ENCODE measurements at places on chromosomes 11 and 22.
A peak's percentile ranks its signal among the peaks of the same experiment; 100 is the strongest.

- DNase-seq = no peak
Measured at GRCh38 chr11:94769880-94770279, 1.7 kb downstream of the AMOTL1 start.

GRCh38 chr11:1515082-1516060, 28.8 kb upstream of the MOB2 start:
- DNase-seq = peak; percentile 75

DNA sequence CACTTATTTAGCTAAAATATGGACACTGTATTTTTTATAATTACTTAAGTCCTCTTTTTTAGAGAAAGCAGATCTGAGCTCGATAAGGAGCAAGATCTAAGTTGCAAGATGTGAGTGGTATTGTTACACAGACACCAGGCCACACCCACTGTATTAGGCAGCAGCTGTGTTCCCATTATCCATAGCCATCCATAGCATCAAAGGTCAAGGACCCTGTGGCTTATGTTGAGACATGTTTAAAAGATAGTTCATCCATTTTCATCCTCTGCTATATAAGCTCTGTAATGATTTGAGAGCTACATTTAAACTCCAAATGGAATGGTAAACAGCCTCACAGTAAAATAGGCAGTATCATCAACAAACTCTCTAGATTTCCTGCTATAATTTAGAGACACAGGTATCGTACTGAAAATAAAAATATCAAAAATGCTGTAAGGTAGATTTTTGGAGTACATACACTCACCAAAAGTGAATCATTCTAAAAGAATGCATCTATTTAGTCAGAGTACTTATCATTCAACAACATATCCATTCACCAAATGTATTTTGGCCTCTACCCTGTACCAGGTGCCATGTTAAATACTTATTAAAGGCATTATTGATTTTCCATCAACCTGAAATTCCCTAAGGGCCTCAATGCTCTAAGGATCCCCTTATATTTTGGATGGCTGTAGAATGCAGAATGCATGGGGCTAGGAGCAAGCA, 574.0 kb downstream of the LRRC4C start:
- DNase-seq = no peak

- no peak for DNase-seq
Measured at GRCh38 chr22:40443732-40444131, 73.3 kb downstream of the SGSM3 start.

DNA sequence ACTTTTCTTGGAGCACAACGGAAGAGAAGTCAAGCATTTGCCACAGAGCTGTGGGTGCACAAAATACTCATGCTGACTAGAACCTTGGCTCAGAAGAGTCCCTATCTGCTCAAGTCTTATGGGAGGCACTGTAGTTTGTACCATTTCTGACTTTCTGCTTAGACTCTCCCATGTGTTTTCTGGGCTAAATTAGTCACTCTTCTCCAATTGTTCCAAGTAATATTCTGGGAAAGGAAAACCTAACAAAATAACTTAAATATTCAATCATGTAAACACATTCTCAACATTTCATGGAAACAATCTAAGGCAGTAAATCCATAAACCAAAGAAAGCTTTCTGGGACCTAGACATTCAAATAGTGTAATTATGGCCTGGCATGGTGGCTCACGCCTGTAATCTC, 220.7 kb downstream of the SWAP70 start:
- DNase-seq = no peak

GRCh38 chr11:102119997-102120396, 9.8 kb downstream of the YAP1 start:
- no peak for DNase-seq

DNA sequence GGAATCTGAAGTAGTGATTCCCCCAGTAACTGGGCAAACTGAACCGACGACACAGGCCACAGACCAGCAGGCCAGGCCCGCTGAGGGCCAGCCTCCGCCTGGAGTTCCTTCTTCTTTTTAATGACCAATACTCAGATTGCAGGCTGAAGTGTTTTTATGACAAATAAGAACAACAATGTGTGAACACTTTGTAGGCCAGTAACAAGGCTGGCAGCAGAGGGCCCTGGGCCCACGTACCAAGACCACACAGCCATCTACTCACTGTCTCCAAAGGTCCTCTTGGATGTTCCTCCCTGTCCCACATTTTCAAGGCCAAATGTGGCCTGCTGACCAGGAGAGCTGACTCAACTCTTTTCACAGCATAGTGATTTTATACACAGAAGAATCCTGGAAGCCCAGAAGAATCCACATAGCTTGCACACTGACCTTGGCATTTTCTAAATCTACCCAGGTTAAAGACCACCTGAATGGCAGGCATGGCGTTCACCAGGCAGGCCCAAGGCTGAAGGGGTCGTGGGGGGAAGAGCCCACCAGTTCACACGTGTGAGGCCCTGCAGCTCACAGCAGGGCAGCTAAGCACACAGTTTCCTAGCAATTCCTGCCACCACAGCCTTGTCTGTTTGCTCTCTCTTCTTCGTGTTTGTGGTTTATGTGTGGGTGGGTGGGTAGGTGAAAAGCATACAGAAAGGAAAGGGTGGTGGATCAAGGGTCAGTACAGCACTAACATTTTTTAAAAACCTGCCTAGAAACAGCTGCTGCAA, 13.3 kb downstream of the SMCO4 start:
- no peak for DNase-seq

- no peak for DNase-seq
Measured at GRCh38 chr11:110092111-110092514, 1.1 kb upstream of the ZC3H12C start.

DNA sequence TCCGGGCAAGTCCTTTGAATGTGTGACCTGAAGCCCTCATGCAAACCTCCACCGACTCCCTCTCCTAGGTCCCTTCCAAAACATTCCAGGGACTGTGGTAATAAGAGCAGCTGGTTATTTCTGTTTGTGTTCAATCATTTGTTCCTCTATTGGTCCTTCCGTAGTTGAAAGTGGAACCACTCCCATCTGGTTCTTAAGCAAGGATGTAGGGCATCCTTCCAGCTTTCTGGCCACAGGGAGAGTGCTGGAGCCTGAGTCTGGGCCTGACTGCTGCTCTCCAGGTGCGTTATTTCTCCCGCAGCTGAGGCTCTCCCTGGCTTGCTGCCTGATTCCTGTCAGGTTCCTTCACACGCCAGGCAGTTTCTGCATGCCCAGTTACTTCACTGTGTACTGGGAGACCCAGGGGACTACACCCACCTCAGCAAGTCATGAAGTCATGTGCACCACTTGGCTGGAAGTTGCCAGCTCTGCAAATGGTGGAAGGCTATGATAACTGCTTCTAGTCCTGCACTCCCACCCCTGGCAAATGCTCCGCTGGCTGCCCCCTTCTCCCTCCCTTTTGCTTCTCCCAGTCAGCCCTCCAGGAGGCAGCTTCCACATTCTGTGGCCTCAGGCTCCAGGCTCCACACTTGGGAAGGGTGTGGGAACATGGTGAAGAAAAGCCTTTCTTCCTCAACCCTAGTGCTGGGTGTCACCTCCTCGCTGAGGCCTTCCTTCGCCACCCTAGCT, 4.0 kb upstream of the ALX4 start:
- no peak for DNase-seq

GRCh38 chr11:20156876-20157613, 3.2 kb downstream of the DBX1 start:
- DNase-seq = no peak

- no peak for DNase-seq
Measured at GRCh38 chr22:20304646-20305045, 15.2 kb downstream of the DGCR6L start.

DNA sequence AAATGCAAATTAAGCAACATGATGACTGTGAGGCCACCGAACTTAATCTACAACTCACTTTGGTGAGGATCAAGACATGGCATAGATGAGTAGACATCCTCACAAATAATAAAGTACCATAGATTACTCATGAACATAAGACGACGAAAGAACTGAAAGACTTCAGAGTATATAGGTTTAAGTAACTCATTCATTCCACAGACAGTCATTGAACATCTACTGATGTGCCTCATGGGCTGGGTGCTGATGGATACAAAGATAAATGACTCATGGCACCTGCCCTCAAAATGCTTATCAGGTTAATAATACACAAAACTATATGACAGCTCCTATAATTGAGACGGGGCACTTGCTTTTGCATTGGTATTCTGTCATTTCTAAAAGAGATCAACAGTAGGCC, 63.3 kb downstream of the ZC3H12C start:
- DNase-seq = no peak

- peak; percentile 12 for DNase-seq
Measured at GRCh38 chr11:64841592-64842365, 2.7 kb downstream of the CDC42BPG start.

- DNase-seq = peak; percentile 64
Measured at GRCh38 chr11:129702410-129703398, 112.9 kb upstream of the TMEM45B start.

GRCh38 chr11:116051494-116051893, 547.3 kb upstream of the CADM1 start:
- no peak for DNase-seq

DNA sequence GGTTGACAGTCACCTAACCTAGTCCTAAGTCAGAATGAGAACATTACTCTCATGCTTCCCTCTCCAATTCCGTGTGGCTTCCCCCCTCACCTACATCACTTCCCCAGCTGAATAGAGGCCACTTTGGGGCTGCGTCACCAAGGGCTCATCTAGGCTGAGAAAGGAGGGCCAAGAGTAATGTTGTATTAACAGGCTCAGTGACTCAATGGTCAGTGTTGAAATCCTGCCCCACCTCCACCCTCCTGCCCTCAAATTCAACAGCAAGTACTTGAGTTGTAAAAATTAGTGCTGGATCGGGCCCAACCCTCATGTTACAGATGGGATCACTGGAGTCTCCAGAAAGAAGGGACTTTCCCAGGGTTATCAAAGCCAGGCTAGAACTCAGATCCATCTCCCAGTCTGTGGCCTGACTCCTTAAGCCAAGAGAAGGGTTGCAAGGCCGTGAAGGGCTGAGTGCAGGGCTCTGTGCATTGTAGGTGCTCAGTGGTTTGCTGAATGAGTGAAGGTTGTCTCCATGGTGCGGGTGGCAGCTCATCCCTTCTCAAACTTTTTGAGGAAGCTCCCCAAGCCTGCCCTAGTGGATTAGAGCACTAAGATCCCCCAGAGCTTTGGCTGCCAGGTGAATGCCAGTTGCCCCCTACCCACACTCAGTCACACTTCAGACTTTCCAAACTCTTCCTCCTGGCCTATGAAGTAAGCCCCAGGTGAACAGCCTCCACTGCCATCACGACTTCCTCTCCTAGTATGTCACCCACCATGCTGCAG, 3.2 kb downstream of the DGAT2 start:
- DNase-seq = peak; percentile 60

DNA sequence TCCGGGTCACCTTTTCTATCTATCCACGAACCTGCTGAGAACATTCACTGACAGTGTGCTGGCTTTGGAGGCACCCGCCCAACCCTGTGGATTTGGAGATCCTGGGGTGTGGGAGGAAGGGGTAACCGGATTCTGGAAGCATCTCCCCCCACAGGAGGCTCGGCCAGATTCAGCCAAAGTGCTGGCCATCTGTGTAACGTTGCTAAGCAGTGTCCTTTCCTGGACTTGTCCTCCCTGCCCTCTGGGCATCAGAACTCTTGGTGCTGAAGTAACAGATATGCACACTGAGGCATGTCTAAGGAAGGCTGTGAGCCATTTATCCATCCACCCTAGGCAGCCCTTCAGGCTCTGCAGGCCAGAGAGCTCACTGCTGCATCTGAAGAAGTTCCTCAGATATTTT, 85.7 kb downstream of the SNX19 start:
- no peak for DNase-seq

DNA sequence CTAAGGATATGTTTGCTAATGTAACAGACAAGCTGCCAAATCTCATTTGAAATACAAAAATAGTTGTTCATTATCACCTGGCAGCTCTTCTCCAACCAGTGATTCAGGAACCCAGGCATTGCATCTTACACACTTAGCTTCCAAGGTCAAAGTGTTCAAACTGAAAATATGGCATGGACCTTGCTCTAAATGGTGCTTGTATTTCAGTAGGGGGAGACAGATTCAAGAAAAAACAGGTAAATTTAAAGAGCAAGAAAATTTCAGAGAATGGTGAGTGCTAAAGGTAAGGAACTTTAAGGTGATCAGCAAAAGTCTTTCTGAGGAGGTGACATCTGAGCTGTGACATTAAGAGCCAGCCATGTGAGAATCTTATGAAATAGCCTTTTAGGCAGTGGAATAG, 82.8 kb upstream of the E2F8 start:
- no peak for DNase-seq

DNA sequence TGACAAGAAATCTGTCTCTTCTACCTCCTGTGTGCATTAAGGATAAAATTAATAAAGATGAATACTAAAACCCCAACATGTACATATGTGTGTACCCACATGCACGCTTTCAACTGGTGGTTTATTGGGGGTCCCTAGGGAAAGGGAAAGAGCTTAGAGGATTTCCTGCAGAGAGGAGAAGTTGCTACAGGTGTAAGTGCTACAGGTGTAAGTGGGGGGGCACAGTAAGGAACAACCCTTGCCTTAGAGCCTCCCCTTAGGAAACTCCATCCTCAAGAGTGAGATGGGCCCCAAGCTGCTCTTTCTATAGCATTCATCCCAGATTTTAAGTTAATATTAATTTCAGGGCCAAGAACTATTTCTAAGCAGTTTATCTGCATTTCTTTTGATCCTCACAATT, 11.9 kb upstream of the ABCC8 start:
- no peak for DNase-seq

GRCh38 chr11:21604564-21604963, 588.3 kb upstream of the ANO5 start:
- no peak for DNase-seq

- DNase-seq = no peak
Measured at GRCh38 chr11:117916956-117917355, 12.2 kb downstream of the TMPRSS13 start.

DNA sequence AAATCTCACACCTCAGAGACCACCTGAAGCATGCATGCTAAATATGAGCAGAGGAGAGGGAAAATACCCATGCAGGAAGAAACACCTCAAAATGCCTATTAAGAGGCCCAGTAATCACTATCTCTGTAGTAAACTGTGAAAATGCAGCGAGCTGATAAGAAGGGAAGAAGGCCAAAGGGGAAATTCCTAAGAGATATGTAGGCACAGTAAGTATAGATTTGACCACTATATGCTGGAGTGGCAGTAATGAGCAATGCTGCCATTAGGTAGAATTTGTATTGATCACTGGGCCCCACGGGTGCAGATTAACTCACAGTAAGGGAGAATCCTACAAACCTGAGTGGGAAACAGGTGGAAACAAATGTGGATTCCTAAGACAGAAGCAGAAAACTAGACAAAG, 1813.1 kb upstream of the RAG2 start:
- DNase-seq = no peak

All from RWPE1 (cell line).